ENCODE measurements at places on chromosomes 3 and 15. TPM values are rescaled to one million over a fixed set of nuclear protein-coding genes. Genes with fewer than 3 reads are reported as not detected.

DNA sequence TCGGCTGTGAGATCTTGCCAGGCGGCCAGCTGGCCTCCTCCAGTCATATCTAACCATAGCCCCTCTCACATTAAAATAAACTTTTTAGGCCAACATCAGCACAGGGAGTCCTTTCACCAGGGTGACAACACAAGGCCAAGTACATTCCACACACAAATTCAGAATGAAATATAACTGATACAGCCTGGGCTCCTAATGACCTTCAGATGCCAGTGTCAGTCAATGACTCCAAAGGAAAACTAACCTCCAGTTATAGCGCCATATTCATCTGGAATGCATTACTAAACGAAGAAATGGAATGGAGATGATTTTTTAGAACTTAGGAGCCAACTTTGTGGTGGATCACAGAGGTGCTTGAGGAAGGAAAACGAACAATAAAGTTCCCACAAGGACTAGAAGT lies 205.4 kb downstream of the GREM1 start:
- no peaks in the 10 kb centered on the region for H3K36me3 ChIP-seq
- H3K4me1 ChIP-seq = no peaks in the 10 kb centered on the region
- no peak overlapping the region for H3K4me3 ChIP-seq
- H3K27me3 ChIP-seq = no peaks in the 10 kb centered on the region

DNA sequence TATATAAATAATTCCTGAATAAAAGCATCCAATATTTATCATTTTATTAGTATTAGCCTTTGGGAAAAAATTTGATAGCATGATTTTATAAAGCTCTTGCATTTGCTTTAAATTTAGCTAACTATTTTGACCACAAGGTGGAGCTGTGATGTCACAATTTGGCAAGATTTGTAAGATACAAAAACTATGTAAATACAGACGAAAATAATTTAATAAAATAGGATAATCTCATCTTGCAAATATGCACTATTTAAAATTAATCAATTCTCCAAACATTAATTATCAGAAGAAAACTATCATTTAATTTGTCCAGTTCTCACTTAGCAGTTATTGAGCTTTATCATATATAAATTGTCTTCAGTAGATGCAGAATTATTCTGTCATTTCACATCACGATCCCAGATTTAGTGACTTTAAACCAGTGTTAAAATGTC lies 95.4 kb downstream of the PLOD2 start:
- H3K4me3 ChIP-seq = no peak overlapping the region
- no peaks in the 10 kb centered on the region for H3K27me3 ChIP-seq
- H3K27ac ChIP-seq = no peak overlapping the region
- H3K4me1 ChIP-seq = no peaks in the 10 kb centered on the region
- H3K36me3 ChIP-seq = no peaks in the 10 kb centered on the region
- DNase-seq = no peak

- H3K27ac ChIP-seq = no peak overlapping the region
- H3K36me3 ChIP-seq = no peaks in the 10 kb centered on the region
- no peak for DNase-seq
- no peaks in the 10 kb centered on the region for H3K27me3 ChIP-seq
- no peak overlapping the region for H3K4me3 ChIP-seq
Observed at GRCh38 chr3:71175691-71176365, 407.7 kb downstream of the FOXP1 start.

The RPS17 gene
- total RNA-seq = 1,293 TPM

The CP gene
- not detected for total RNA-seq

The FBXL2 gene
- not detected for total RNA-seq

- H3K27ac ChIP-seq = no peak overlapping the region
- no peaks in the 10 kb centered on the region for H3K4me1 ChIP-seq
- no peak for DNase-seq
- no peaks in the 10 kb centered on the region for H3K36me3 ChIP-seq
- no peak overlapping the region for H3K4me3 ChIP-seq
Observed at GRCh38 chr3:86969500-86970189, 21.3 kb downstream of the VGLL3 start.

- H3K4me3 ChIP-seq = no peak overlapping the region
- H3K36me3 ChIP-seq = no peaks in the 10 kb centered on the region
- no peak overlapping the region for H3K27ac ChIP-seq
- peaks cover 14% of the 10 kb centered on the region for H3K27me3 ChIP-seq
- no peak for DNase-seq
Observed at GRCh38 chr15:79046691-79047404, 43.7 kb downstream of the RASGRF1 start.

The IL17RB gene
- 60.7 TPM for total RNA-seq

- no peaks in the 10 kb centered on the region for H3K27me3 ChIP-seq
- H3K27ac ChIP-seq = no peak overlapping the region
- H3K4me1 ChIP-seq = peaks cover 40% of the 10 kb centered on the region
Observed at GRCh38 chr3:155886915-155887314, 16.5 kb downstream of the GMPS start.

GRCh38 chr3:14415501-14415900 lies 13.1 kb downstream of the SLC6A6 start:
- no peaks in the 10 kb centered on the region for H3K27me3 ChIP-seq
- H3K4me3 ChIP-seq = no peak overlapping the region
- peaks cover 13% of the 10 kb centered on the region for H3K4me1 ChIP-seq
- peak overlapping the region; percentile 53 for H3K27ac ChIP-seq
- DNase-seq = no peak

The ALDH1L1 gene
- not detected for total RNA-seq

- H3K36me3 ChIP-seq = peaks cover 93% of the 10 kb centered on the region
- no peaks in the 10 kb centered on the region for H3K27me3 ChIP-seq
- no peak for DNase-seq
Observed at GRCh38 chr15:93019090-93019489, 69.9 kb downstream of the RGMA start.

The IRAK2 gene
- total RNA-seq = 5.2 TPM

The SEMA3G gene
- 0.20 TPM for total RNA-seq

DNA sequence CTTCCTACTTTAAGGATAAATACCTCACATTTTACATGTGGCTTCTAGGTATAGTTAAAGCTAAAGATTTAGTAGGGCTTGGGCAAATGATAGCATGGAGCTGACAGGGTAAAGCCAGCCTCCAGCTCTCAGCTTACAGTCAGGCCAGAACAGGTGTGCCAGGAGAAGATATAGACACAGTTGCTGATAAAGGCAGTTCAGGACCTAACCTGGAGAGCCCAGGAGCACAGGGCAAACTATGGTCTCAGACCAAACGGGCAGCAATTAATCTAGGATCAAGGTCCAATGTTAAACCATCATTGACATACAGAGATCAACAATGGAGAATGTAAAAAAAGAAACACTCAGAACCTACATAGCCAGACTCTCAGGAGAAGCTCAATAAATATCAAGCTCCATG lies 4.0 kb downstream of the WDR49 start:
- no peaks in the 10 kb centered on the region for H3K36me3 ChIP-seq
- H3K27ac ChIP-seq = no peak overlapping the region
- DNase-seq = no peak
- H3K27me3 ChIP-seq = no peaks in the 10 kb centered on the region

DNA sequence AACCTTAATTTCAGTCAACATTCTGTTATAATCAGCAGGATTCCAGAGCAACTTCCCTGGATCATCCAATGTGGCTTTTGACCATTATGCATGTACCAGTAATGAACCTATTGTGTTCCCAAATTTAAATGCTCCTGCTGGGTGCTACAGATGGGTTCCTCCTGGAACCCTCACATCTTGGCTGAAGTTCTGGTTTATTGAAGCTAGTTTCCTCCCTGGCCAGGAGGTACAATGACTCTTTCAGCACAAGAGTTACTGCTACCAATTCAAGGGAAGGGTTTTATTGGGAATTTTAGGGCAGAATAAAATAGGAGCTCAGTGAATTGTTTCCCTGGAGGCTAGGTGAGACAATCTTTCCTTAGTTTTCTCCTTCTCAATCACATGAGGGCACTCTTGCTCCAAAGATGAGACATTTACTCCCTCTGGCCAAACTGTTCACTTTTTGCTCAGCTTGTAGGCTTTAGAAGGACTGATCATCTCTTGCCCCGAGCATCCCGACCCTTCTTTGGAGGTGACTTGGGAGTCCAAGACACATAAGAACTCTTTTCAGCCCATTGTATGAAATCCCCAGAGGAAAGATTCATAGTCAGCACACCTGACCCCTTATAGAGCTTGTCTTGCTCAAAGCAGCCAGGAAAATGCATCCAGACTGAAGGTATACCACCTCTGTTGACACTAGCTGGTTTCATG lies 8.8 kb upstream of the NPHP3 start:
- H3K36me3 ChIP-seq = no peaks in the 10 kb centered on the region
- no peak for DNase-seq
- H3K27ac ChIP-seq = no peak overlapping the region
- H3K4me1 ChIP-seq = no peaks in the 10 kb centered on the region

GRCh38 chr3:135453326-135453725 lies 512.2 kb upstream of the PPP2R3A start:
- no peak overlapping the region for H3K27ac ChIP-seq
- no peak overlapping the region for H3K4me3 ChIP-seq
- H3K36me3 ChIP-seq = no peaks in the 10 kb centered on the region
- H3K27me3 ChIP-seq = no peaks in the 10 kb centered on the region
- no peaks in the 10 kb centered on the region for H3K4me1 ChIP-seq
- DNase-seq = no peak
